Stimulated activated CD8-positive, alpha-beta memory T cell treated with anti-CD3 and anti-CD28 coated beads, Interleukin-15, amount 100 ng/mL, for 24 hours (primary cell): ENCODE measurements at places on chromosomes 3 and 15.

DNA sequence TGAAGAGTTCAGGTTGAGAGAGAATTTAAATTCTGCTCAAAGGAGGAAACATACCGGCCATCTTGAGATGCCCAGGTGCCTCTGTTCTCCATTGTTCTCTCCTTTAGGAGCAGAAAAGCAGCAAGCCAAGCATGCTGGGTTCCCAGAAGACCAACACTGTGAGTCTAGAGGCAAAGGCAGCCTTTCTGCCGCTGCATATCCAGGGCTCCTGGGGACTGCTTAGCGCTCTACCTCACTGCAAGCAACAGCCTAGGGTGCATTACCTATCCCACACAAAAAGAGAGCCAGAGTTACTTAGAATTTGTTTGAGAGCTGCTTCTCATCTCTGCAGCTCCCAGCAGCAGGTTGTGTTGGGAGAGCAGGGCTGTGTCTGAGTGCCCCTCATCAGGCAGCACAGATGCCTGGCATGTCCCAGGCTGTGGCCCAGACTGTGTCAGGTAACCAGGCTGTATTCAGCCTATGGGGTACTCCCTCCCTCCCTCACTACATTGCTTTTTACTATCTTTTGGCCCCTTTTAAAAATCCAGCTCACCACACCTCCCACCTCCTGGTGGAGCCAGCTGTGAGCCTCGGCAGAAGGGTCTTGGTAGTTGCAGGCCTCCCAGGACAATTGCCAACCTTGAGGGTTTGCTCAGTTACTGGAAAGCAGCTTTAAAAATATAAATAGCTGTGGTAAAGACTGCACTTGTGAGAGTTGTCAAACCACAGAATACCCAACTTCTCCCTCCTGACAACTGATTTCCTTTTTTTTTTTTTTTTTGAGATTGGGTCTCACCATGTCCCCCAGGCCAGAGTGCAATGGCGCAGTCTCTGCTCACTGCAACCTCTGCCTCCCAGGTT is 30.2 kb downstream of the BCL2L10 start:
- DNase-seq = no peak

GRCh38 chr3:79766496-79767193 is 1.2 kb downstream of the ROBO1 start:
- no peak for DNase-seq

DNA sequence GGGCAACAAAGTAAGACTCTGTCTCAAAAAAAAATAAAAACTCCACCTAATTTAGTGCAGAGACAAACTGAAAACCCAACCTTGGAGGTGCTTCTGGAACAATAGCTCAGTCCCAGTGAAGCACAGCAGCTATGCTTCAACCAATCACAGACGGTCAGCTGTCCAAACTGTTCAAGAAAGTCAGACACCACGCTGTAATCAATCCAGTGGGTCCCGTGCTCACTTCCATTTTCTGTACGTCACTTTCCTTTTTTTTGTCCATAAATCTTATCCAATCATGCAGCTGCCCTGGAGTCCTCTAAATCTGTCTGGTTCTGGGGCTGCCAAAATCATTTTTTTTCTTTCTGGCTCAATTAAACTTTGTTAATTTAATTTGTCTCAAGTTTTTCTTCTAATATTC is 93.6 kb upstream of the FAM174B start:
- DNase-seq = no peak

DNA sequence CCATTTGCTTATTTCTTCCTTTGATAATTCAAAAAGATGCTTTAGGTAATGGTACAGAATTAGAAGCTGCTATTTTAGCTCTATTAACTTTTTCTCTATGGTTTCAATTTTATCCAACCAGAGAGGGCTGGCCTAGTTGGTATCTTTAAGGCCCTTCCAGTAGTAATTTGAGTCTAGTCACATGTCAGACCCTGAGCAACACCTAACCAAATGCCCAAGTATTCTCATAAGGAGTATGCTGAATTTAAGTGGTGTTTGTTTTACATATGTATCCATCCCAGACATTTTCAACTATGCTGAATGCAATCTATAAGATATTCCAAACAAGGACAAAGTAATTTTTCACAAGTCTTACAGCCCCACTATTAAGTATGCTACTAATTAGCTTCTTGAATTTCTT is 9.6 kb downstream of the DNAJC19 start:
- no peak for DNase-seq

- DNase-seq = no peak
These were observed 60.8 kb downstream of the PLOD2 start for GRCh38 chr3:146100180-146100579.

DNA sequence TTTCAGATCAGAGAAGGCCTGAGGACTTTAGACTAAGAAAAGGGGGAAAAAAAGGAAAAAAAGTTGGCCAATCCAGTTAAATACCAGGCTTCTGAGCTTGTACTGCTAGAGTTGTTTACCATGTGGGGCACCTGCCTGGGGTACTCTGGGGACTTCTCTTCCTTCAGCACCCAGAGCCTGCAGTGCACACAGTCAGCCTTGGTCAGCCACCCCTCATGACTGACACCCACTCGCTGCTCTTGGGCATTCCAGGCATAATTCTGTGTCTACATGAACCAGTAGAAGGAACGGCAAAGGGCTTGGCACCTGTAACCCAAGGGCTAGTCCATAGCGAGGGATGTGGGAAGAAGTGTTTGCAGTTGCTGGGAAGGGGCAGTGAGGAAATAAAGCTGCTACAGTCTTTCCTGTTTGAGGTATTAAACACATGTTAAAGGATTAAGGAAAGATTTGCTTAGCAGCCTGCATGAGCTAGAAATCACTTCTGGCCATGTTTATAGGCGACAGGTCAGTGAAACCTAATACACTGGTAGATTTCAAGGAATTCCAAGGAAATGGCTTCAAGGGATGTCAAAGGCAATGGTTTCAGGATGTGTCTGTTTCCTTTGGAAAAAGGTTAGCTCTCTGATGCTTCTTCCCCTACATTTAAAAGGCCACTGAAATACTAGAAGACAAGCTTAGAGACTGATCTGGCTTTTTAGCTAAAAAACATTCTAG is 232.5 kb downstream of the CHST2 start:
- no peak for DNase-seq
